ENCODE measurements at places on chromosomes 2 and 18.

DNA sequence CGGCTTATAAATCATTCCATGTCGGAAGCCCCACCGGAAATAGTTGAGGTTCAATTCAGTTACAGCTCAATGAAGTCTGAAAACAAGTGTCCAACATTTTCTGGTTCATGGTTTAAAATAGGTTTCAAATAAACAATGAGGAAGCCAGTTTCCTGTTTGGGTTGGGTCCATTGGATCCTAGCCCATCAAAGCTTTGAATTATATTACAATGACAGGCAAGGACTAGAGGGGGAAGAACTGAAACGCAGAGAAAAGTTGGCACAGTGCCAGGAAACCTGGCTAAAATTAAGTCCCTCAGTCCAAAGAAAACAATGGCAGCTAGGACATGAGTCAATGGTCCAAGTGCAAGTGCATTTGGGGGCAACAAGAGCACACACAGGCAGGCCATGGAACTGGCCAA is 32.0 kb downstream of the SLC14A1 start:
- peak; percentile 27 for DNase-seq

DNA sequence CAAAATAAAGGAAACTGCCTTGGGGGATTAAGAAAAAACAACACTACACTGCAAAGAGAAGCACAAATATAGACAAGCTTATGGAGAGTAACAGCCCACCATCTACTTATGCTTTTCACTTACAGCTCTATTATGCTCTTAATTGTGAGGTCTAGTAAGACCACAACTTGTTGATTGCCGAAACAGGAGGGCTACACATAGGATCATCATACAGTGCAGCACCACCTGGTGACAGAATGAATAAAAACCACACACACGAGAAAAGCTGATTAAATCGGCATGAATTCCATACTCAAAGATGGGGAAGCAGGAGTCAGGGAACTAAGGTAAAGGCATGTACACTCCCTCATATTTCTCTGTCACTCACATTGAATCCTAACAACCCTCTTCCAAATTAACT is 259.2 kb downstream of the IKZF2 start:
- no peak for DNase-seq

- no peak for DNase-seq
Measured at GRCh38 chr2:27798486-27798885, 27.0 kb downstream of the MRPL33 start.

GRCh38 chr2:34104601-34105000 is 505.5 kb upstream of the FAM98A start:
- DNase-seq = no peak

GRCh38 chr2:27303093-27304025 is 4.9 kb downstream of the UCN start:
- no peak for DNase-seq

GRCh38 chr2:145253492-145253891 is 733.6 kb upstream of the ZEB2 start:
- no peak for DNase-seq

DNA sequence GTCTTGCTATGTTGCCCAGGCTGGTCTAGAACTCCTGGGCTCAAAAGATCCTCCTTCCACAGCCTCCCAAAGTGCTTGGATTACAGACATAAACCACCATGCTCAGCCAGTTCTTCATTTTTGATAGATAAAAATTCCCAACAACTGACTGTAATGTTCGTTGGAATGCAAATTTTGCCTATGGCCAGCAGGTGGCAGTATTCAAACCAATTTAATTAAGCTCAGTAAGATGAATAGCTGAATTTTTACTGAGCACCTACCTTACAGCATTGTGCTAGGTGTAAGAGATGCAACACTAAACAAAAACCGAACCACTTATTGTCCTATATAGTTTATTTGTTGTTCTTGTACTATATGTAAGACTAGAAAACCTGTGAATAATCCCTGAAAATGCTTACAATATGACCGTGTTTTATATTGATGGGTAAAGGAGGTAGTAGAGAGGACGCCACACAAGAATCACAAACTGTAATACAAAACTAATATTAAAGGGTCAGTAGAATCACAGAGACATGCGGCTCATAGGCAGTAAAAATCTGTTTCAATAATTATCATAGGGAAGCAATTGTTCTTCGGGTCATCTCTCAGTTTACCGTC is 8.2 kb upstream of the TMEM182 start:
- DNase-seq = no peak

GRCh38 chr2:61420991-61421544 is 49.8 kb downstream of the USP34 start:
- no peak for DNase-seq

- no peak for DNase-seq
Measured at GRCh38 chr18:69414184-69414583, 13.5 kb downstream of the DOK6 start.

- no peak for DNase-seq
Measured at GRCh38 chr2:144261336-144261735, 258.6 kb downstream of the ZEB2 start.

- DNase-seq = peak; percentile 48
Measured at GRCh38 chr2:108945969-108946368, 43.1 kb downstream of the EDAR start.

DNA sequence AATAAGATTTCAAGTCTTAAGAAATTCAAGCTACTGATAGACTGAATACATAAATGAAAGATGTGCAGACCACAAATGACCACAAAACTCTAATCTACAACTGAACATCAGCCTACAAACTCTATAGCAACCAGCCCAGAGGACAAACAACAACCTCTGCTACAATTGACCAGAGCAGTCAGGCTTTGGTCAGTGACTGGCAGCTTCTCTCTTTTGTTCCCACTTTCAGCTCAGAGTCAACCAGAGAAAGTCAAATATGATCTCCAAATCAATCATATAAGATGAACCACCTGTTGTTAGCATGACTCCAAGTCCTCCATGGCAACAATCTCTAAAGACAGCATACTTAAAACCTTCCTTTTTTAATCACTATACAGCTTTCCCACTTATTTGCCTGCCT is 996.2 kb downstream of the SUCLG1 start:
- no peak for DNase-seq
